Activated naive CD8-positive, alpha-beta T cell treated with anti-CD3 and anti-CD28 coated beads for 36 hours (primary cell): ENCODE measurements at places on chromosomes 1 and 21. TPM values are rescaled to one million over a fixed set of nuclear protein-coding genes. Genes with fewer than 3 reads are reported as not detected.

The PCNX2 gene
- total RNA-seq: 12.5 TPM

The TSPAN1 gene
- 0.28 TPM for total RNA-seq

The VASH2 gene
- total RNA-seq: 0.21 TPM

The INAVA gene
- total RNA-seq: 0.04 TPM

The RIPK4 gene
- total RNA-seq: 0.76 TPM

The NBPF6 gene
- not detected for total RNA-seq

The AMY1C gene
- total RNA-seq: not detected

The KRTAP7-1 gene
- total RNA-seq: not detected

DNA sequence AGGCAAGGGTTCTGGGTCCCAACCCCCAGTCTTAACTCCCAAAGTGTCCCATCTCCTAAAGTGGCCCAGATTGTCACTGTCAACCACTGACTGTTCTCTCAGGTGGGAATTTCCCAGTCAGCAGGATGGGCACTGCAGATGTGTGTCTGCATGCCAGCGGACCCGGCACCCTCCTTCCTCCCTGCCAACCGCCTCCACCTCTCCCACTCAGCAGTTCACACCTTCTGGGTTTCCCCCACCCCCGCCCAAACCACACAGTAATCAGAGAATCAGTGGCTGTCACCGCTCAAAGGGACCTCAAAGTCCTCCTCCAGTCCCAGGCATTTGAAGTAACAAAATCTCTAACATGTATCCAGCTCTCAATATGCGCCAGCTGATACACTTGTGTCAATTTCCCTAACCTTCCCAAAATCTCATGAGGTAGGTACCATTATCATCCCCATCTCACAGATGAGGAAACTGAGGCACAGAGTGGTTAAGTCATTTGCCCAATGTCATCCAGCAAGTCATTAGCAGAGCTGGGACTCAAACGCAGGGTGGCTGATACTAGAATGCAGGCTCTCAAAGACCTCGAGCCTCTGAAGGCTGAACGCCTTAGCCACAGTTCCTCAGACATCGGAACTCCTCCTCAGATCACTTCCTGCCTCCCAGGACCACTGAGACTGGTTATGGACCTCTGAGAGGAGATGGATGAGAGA, 4.8 kb downstream of the RUNX3 start:
- peak; percentile 80 for DNase-seq

- no peak for DNase-seq
Measured at GRCh38 chr21:28822486-28823335, 170.0 kb downstream of the LTN1 start.

GRCh38 chr21:37805266-37805665, 111.0 kb downstream of the KCNJ6 start:
- no peak for DNase-seq

DNA sequence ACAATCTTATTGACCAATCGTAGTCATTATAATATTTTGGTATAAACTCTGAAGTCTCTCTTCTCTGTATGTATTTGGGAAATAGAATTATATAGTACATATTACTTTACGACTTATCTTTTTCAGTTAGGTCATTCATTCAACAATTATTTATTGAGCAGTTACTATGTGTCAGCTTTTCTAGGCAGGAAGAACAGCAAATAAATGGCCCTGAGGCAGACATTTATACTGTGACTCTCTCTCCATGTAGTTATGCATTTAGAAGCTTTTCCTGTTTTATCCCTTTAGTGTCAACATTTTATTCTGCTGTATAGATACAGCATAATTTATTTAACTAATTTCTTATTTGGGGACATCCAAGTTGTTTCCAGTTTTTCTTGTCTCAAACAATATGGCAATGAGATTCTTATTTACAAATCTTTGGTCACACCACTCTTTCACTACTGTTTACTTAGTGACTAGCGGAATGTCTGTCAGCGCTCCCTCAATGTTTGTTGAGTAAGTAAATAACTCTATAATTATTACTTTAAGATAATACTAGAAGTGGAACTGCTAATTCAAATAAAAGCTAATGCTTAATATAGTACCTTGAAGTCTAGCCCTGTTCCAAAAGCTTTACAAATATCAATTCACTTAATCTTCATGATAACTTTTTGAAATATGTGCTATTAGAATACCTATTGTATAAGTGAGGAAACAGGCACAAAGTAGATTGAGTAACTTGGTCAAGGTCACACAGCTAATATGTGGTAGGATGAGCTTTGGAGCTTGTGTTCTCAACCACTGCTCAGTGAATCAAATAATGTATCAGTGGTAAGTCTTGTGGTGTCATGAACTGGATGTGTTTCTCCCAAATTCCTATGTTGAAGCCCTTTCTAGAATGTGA, 465.6 kb downstream of the SIPA1L2 start:
- no peak for DNase-seq

GRCh38 chr1:58966917-58967740, 183.3 kb upstream of the JUN start:
- no peak for DNase-seq

GRCh38 chr1:222006715-222007114, 264.8 kb upstream of the DUSP10 start:
- DNase-seq: no peak

GRCh38 chr1:33234588-33234990, 21.7 kb upstream of the ZNF362 start:
- DNase-seq: no peak

DNA sequence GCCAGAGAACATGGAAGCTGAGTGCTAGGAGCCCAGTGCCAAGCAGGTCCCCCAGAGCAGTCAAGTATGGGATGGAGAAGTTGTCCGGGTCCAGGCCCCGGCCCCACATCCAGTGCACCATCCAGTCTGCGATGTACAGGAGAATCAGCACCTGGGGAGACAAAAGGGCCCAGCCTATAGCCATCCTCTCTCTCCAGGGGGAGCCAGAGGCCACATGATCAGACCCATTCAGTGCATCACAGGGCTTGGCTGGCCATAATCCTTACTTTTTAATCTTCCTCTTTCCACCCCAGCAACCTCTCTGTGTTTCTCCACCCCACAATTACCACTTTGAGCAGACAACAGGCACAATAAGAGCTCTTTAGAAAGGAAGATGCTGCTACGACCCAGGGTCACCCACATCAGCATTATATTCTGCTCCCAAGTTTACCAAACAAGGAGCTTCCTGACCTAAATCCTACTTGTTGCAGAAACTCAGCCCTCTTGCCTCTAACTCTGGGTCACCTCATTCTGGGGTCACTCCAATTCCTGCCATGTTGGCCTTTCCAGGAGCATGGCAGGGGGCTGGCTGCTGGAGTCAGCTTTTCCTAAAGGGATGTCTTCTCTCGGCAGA, 16.4 kb upstream of the RAB29 start:
- peak; percentile 49 for DNase-seq

DNA sequence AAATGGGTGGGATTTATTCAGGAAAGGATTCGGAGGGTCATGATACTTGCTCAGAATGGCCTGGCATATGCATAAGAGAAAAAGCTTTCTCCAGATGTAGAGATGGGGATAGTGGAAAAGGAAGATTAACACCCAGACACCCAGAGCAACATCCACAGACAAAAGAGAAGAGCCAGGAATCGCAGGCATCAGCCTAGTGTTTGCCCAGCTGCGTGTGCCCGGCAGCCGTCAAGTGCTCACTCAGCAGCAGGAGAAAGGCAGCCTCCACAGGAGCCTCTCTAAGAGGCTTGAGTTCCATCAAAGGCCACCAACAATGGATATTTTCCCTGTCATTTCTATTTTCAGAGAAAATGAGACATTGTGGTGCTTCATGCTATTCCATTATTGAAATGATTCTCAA, 54.7 kb downstream of the NTPCR start:
- DNase-seq: no peak

DNA sequence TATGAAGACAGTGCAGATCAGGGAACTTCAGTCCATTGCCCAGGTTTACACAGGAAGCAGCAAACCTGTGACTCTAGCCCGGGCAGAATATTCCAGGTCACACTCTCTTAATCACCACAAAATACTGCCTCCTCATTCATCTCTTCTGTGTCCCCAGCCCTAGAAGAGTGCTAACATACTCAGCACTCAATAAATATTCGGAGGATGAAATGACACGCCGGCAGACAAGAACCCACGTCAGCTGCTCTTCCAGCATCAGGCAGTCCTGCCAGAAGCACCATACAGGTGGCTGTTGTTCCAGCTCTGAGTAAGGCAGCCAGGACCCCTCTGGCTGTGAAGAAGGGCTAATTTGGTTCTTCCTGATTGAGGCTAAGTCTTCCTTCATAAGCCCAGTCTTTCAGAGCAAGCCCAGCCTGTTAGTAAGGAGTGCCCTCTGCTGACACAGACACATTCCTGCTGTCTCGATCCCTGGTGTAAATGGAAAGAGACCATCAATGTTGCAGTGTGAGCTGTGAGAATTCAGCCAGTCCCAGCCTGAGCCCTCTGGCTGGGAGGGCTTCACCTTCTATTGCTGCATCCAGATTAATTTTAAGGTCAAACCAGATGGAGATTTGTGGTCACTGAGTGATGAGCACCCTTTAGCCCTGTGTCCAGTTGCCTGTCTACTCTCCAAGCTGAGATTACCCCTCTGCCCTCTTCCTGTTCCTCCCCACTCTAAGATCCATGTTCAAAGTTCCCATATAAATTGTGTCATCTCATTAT, 45.0 kb upstream of the KIRREL1 start:
- no peak for DNase-seq

- DNase-seq: no peak
Measured at GRCh38 chr21:41066086-41066938, 101.6 kb upstream of the BACE2 start.

- DNase-seq: no peak
Measured at GRCh38 chr1:107058245-107059032, 2.0 kb downstream of the PRMT6 start.

DNA sequence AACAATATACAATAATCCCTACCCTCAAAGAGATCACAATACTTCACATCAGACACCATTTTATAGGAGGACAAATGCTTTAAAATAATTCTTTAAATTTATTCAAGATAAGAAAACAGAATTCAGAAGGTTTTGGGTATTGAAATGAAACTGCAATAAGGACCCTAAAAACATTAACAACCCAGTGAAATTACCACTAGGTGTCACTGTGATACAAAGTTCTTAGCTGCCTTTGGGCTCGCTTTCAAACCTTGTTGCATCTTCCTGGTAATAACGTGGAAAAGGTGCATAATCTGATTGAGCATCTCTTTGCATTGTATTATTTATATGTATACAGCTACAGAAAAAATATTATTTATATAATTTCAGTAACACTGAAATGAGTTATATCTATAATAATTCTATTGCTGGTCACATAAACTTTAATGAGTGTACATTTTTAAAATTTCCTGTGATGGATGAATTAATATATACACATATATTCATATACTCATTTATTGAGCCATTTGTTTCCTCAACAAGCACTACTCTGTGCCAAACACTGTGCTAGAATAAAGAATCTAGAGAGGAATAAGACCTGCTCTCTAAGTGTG, 185.2 kb downstream of the FAF1 start:
- no peak for DNase-seq

DNA sequence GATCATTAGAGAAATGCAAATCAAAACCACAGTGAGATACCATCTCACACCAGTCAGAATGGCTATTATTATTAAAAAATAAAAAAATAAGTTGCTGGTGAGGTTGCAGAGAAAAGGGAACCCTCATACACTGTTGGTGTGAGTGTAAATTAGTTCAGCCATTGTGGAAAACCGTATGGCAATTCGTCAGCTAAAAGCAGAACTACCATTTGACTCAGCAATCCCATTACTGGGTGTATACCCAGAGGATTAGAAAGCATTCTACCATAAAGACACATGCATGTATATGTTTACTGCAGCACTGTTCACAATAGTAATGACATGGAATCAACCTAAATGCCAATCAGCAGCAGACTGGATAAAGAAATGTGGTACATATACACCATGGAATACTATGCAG, 42.2 kb downstream of the GIPC2 start:
- DNase-seq: no peak

GRCh38 chr1:66282343-66282852, 251.6 kb upstream of the SGIP1 start:
- peak; percentile 67 for DNase-seq

DNA sequence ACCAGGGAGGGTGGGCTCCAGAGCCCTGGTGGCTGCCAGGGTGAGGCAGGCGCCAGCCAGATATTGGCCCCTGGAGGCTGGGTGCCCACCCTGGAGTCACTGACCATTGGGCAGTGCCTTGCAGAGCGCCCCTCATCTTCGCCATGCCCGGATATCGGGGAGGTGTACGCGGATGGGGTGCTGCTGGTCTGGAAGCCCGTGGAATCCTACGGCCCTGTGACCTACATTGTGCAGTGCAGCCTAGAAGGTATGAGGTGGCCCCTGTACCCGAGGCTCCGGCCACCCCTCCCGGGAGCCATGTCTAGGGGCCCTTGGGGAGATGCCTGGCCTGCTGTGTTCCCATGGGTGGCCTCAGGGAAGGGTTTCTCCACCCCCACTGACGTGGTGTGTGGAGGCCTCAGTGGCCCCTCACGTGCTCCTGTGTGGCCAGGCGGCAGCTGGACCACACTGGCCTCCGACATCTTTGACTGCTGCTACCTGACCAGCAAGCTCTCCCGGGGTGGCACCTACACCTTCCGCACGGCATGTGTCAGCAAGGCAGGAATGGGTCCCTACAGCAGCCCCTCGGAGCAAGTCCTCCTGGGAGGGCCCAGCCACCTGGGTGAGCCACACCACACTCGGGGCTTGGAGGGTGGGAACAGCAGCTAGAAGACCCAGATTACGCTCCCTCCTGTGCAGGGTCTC, 30.9 kb downstream of the TRIM11 start:
- DNase-seq: no peak

- no peak for DNase-seq
Measured at GRCh38 chr1:8456991-8457390, 139.1 kb downstream of the SLC45A1 start.

GRCh38 chr1:151157067-151157531, 650 bp downstream of the TNFAIP8L2 start:
- DNase-seq: peak; percentile 72

- DNase-seq: peak; percentile 31
Measured at GRCh38 chr1:174998569-174999215, 1.1 kb upstream of the CACYBP start.

GRCh38 chr1:157092831-157093230, 6.8 kb downstream of the ETV3L start:
- no peak for DNase-seq

- DNase-seq: no peak
Measured at GRCh38 chr1:26730695-26731094, 34.9 kb downstream of the ARID1A start.

GRCh38 chr1:232238009-232238408, 391.9 kb downstream of the SIPA1L2 start:
- DNase-seq: no peak

GRCh38 chr1:228937851-228938536, 202.7 kb downstream of the RHOU start:
- DNase-seq: no peak

- no peak for DNase-seq
Measured at GRCh38 chr1:25758466-25759070, 41.4 kb upstream of the SELENON start.

- no peak for DNase-seq
Measured at GRCh38 chr1:95048317-95048716, 24.4 kb downstream of the ALG14 start.

GRCh38 chr21:38683222-38683621, 122.5 kb upstream of the ETS2 start:
- no peak for DNase-seq

- no peak for DNase-seq
Measured at GRCh38 chr1:79325705-79326104, 319.2 kb upstream of the ADGRL4 start.

- DNase-seq: peak; percentile 57
Measured at GRCh38 chr1:17661546-17662157, 93.5 kb upstream of the ACTL8 start.

GRCh38 chr1:39266269-39266668, 61.8 kb downstream of the MACF1 start:
- no peak for DNase-seq
